Breast epithelium (tissue), 4 donors: ENCODE measurements at places on chromosomes 2 and 18.

DNA sequence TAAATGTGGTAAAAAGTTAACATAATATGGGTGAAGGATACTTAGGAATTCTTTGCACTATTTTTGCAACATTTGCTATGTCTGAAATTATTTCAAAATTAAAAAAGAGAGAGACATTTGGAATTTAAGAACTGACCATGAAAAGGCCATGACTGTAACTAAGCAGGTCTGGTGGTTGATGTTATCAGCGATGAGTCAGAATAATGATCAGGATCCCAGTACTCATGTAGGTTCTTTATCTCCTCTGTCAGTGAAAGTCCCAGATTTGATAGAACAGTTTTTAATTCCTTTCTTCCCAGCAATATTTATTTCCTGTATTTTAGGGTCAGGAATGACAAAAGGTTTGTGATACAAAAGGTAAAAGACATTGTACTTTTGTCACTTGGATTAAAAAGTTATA is 242.4 kb upstream of the ZNF521 start:
- no peak overlapping the region for H3K27ac ChIP-seq
- DNase-seq: no peak
- H3K4me3 ChIP-seq: no peak overlapping the region
- no peaks in the 10 kb centered on the region for H3K4me1 ChIP-seq
- no peaks in the 10 kb centered on the region for H3K36me3 ChIP-seq
- no peaks in the 10 kb centered on the region for H3K27me3 ChIP-seq

DNA sequence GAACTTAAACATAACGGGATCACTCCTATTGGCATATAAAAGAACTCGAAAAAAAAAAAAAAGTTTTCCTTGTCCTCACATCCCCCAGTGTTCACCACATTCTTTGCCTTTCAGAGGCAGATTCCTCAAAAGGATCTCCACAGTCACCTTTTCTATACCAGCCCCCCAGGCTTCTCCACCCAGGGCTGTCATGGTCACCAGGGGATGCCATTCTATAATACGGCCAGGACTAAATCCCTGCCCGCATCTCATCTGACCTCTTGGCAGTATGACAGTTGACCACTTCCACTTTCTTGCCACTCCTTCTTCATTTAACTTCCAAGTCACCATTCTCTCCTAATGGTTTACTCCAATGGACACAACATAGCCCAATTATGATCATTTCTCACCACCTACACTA is 29.3 kb downstream of the SOS1 start:
- no peak for DNase-seq
- no peaks in the 10 kb centered on the region for H3K27me3 ChIP-seq
- H3K27ac ChIP-seq: no peak overlapping the region
- H3K36me3 ChIP-seq: no peaks in the 10 kb centered on the region
- no peaks in the 10 kb centered on the region for H3K4me1 ChIP-seq
- no peak overlapping the region for H3K4me3 ChIP-seq

DNA sequence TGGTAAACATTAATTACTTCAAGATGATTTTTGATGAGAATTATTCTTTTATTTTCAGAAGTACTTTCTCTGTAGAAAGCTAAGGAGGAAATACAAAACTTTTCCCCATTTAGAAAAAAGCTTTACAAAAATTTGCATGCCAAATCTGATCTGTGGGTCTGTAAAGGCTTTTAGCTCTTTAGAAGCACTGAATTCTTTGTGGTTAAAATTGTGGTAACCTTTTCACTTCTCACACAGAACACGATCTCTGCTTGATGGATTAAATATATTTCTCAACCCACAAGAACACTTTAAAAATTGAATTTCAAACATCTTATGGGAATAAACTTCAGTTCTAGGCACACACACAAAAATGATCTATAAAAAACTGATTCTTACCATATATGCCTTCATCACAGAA is 63.7 kb downstream of the VIL1 start:
- no peak for DNase-seq
- H3K4me1 ChIP-seq: no peaks in the 10 kb centered on the region
- H3K27ac ChIP-seq: no peak overlapping the region
- H3K4me3 ChIP-seq: no peak overlapping the region
- H3K36me3 ChIP-seq: no peaks in the 10 kb centered on the region

DNA sequence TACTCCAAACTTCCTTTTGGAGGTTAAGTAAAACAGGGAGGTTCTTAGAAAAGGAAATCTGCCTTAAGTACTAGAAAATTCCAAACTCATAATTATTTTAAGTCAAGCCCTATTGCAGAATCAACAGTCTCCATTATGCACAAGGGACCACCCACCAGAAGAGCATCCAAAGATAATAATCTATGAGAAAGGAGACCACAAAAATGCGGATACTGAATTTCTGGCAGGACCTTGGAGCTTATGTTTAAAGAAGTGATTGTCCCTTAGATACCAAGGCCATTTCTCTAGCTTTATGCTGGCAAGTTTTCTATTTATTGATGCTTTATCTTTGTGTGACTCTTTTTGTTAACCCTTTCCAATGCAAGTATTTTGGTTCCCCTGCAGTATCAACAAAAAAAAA is 404.0 kb upstream of the MMADHC start:
- H3K36me3 ChIP-seq: no peaks in the 10 kb centered on the region
- peaks cover 9% of the 10 kb centered on the region for H3K4me1 ChIP-seq
- H3K4me3 ChIP-seq: no peak overlapping the region
- no peaks in the 10 kb centered on the region for H3K27me3 ChIP-seq
- no peak for DNase-seq
- peak overlapping the region; percentile 46 for H3K27ac ChIP-seq

- no peak overlapping the region for H3K4me3 ChIP-seq
- H3K4me1 ChIP-seq: no peaks in the 10 kb centered on the region
- no peaks in the 10 kb centered on the region for H3K36me3 ChIP-seq
- no peaks in the 10 kb centered on the region for H3K27me3 ChIP-seq
- no peak overlapping the region for H3K27ac ChIP-seq
- DNase-seq: no peak
These were observed 182.6 kb upstream of the THSD7B start for GRCh38 chr2:136582628-136583205.

DNA sequence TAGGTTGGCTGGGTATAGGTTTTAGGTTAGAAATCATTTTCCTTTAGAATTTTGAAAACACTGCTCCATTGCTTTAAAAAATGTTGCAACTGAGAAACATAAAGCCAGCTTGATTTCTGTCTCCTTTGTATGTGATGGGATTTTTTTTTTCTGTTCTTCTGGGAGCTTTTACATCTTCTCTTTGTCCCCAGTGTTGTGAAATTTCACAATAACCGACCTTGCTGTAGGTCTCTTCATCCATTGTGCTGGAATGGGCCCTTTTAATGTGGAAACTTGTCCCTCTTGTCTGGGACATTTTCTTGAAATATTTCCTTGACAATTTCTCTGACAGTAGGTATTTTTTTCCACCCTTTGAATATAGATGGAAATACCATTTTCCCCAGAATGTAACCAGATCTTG is 44.0 kb upstream of the LAPTM4A start:
- H3K36me3 ChIP-seq: no peaks in the 10 kb centered on the region
- no peaks in the 10 kb centered on the region for H3K27me3 ChIP-seq
- no peak for DNase-seq
- no peak overlapping the region for H3K4me3 ChIP-seq

- no peaks in the 10 kb centered on the region for H3K27me3 ChIP-seq
- H3K36me3 ChIP-seq: no peaks in the 10 kb centered on the region
- peak; percentile 36 for DNase-seq
- H3K4me3 ChIP-seq: no peak overlapping the region
These were observed 67.4 kb downstream of the TNP1 start for GRCh38 chr2:216792222-216793021.

GRCh38 chr18:36354989-36355388 is 57.5 kb downstream of the FHOD3 start:
- no peaks in the 10 kb centered on the region for H3K27me3 ChIP-seq
- H3K36me3 ChIP-seq: no peaks in the 10 kb centered on the region
- H3K27ac ChIP-seq: no peak overlapping the region
- DNase-seq: no peak
- H3K4me3 ChIP-seq: no peak overlapping the region

DNA sequence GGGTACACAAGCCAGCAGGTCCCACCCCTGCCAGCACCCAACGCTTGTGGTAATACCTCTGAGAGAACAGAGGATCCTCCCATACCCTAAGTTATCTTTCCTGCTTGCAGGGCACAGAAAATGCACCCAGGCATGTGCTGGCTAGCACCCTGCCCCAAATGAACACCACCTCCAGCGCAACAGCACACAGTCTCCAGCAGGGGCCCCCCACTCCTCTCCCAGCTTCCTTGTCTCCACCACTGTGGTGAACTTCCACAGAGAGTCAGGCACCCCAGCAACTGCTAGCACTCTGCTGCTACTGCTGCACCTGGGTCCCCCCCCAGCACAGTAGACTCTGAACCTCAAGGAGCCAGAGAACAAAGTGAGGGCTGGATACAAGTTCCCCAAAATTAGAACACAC is 216.8 kb upstream of the CNTNAP5 start:
- no peak overlapping the region for H3K4me3 ChIP-seq
- H3K27me3 ChIP-seq: no peaks in the 10 kb centered on the region
- H3K27ac ChIP-seq: no peak overlapping the region
- no peaks in the 10 kb centered on the region for H3K4me1 ChIP-seq

GRCh38 chr2:86314125-86314524 is 23.3 kb downstream of the REEP1 start:
- H3K36me3 ChIP-seq: no peaks in the 10 kb centered on the region
- no peak overlapping the region for H3K27ac ChIP-seq
- H3K4me3 ChIP-seq: no peak overlapping the region
- H3K27me3 ChIP-seq: no peaks in the 10 kb centered on the region
- no peak for DNase-seq

DNA sequence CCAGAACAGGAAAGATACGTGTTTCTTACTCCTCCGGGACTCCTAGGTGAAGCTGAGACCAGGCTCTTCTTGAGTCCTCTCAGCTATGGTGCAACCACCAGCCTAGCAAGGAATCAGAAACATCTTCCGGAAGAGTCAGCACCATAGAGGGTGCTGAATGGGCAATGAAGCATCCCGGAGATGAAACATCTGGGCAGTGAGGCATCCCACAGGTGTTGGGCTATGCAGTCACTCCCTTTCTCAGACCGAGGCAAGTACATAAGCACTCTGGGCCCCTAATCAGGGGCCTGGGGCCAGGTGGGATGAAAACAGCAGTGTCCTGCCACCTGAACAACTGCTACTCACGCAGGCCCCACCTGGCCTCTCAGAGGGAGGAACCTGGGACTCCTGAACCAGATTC is 1.4 kb upstream of the CAPN10 start:
- DNase-seq: no peak
- no peaks in the 10 kb centered on the region for H3K36me3 ChIP-seq
- peaks cover 22% of the 10 kb centered on the region for H3K4me1 ChIP-seq
- H3K27ac ChIP-seq: peak overlapping the region; percentile 9
- no peaks in the 10 kb centered on the region for H3K27me3 ChIP-seq

GRCh38 chr18:72160510-72161445 is 383.4 kb downstream of the CBLN2 start:
- no peaks in the 10 kb centered on the region for H3K36me3 ChIP-seq
- no peaks in the 10 kb centered on the region for H3K4me1 ChIP-seq
- no peak overlapping the region for H3K27ac ChIP-seq
- no peak overlapping the region for H3K4me3 ChIP-seq
